ENCODE measurements at places on chromosomes 2 and 18. TPM values are rescaled to one million over a fixed set of nuclear protein-coding genes. Genes with fewer than 3 reads are reported as not detected.

DNA sequence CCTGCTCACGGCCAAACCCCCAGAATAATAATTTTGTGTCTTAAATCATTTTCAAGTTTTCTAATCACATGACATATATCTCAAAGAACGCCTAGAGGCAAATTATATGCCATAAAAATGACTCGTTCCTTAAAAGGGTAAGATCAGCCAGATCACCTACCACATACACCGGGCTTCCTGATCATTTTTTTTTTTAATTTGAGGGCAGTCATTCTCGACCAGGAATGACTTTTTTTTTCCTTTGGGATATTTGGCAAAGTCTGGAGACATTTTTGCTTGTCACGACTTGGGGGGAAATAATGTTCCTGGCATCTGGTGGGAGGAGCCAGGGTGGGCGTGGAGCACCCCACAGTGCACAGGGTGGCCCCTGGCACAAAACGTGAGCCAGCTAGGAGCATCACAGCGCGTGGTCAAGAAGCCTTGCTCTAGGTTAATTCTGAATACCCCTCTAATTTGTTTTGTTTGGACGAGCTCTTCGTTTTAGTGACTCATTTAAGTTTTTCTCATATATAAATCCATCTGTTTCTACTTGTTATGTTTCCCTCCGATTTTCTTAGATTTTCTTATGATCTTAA is 94.9 kb downstream of the TWIST2 start:
- no peak for DNase-seq

GRCh38 chr18:59242906-59243305 is 22.9 kb downstream of the GRP start:
- no peak for DNase-seq

- DNase-seq, result no peak
Measured at GRCh38 chr2:200944467-200945394, 18.7 kb downstream of the ORC2 start.

DNA sequence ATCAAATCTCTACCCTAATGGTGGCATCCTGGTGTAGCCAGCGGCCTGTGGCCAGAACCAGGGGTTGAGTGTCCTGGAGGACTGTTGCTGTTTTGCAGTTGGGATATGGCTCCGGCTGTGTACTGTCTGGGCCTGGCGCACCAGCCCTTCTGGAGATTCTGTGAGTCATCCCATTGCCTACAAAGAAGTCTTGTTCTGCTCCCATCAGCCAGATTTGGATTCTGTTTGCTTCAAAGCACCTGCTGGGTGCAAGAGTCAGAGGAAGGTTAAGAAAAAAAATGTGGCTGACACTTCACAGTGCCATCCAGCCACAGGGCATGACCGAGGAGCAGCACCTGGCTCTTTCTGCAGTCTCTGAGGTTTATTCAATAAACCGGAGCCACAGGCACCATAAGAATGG is 41.0 kb upstream of the ASAP2 start:
- no peak for DNase-seq

- no peak for DNase-seq
Measured at GRCh38 chr2:205806143-205806905, 124.0 kb downstream of the NRP2 start.

DNA sequence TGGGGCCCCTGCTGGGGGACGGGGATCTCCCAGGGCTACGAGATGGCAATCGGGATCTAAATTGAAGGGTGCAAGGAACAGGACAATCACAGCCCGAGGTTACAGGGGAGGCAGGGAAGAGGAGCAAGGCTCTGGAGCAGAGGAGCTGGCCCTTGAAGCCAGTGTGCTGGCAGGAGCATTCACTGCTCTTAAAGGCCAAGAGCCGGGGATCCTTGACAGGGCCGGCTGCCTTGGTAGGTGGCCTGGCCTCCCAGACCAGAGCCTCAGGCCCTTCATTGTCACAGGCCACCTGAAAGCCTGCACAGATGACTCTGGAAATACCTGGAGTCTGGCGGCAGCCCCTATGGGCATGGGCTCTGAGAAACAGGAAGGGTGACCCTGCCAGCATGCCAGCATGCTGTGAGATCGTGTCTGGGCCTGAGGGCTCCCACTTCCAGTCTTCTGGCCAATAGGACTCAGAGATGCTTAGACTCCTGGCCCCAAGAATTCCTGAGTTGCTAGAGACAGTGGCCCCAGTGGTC is 38.7 kb downstream of the PDIA6 start:
- no peak for DNase-seq

GRCh38 chr2:102585847-102586404 is 33.4 kb upstream of the SLC9A2 start:
- no peak for DNase-seq

DNA sequence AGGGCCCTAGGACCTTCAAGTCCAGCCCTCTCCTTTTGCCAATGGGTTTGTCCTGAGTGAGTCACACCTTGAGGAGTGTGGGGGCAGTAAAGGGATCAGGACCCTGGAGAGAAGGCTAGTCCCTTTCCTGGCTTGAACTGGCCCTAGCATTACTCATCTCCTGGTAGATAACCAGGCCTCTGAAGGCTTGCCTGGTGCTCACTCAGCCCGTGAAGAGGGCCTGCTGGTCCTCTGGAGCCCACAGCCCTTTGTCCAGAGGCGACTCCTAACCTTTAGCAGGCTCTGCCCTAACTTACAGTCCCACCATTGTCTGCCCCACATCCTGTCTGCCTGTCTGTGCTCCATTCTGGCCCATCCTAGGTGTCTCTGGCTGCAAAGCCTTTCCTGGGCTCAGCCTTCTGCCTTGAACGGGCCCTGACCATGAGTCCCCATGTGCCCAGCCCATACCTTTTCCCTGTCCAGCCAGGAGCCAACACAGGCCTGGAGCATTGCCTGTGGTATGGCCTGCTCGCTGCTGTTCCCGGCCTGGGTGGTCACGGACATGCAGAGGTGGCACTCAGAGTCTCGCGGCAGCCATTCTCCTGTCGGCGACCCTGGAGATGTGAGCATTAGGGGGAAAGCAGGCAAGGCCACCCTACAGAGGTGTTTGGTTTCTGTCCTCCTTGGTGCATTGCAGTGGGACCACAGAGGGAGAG is 5.0 kb downstream of the SFTPB start:
- no peak for DNase-seq

GRCh38 chr2:53994818-53995808 is 24.3 kb upstream of the PSME4 start:
- no peak for DNase-seq

DNA sequence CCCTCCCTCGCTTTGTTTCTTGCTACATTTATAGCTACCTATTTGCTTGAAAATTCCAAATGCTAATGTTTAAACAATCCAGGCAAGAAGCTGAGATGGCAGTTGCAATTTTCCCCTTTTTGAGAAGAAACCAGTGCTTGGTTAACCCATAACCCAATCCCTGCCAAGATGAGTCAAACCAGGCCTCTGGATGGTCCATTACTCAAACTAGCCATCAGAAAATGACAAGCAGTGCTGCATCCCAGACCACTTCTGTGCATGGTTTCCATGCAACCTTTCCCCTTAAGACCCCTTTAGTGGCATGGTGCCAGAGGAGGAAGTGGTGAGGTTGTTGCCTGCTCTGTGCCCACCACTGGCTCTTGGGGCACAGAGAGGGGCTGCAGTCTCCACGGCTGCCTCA is 131.2 kb upstream of the RMP24 start:
- DNase-seq, result no peak

DNA sequence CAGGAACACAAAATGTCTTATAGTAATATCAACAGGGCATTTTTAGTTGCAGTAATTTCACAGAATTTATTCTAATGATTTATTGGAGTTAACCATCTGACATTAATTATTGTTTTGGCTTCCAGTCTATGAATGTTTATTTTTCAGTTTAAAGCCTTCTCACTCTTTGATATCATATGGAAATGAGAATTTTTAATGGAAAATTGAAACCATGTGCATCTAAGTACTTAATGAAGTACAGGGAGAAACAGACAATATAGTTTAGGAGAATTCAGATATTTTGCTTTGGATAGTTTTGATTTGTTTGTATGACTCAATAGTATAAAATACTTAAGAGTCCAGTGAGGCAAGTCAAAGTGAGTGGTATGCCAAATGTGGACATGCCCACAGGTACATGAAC is 126.1 kb downstream of the OLA1 start:
- DNase-seq, result no peak

DNA sequence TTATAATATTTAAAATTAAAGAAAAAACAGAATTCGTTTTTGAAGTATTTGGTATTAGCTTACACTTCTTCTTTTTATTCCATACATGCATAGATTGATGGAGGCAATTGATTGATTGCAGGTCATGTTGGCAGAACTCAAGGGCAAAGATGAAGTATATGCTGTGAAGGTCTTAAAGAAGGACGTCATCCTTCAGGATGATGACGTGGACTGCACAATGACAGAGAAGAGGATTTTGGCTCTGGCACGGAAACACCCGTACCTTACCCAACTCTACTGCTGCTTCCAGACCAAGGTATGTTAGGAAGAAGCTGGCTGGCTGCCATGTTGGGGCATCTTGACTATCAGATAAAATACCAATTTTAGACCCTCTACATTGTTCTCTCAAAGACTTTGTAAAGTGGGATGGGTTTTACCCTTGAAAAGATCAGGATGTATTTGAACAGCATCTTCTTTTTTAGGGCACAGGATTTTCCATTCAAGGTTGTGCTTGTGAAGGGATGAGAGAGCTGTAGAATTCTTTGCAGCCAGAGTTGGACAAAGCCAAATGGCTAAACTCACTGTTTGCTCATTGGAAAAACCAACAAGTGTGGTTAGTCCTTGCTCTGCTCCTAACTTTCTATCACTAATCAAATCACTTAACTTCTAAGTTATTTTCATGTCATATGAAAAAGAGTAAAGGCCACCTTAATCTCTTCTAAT is 286.8 kb upstream of the EPAS1 start:
- no peak for DNase-seq

DNA sequence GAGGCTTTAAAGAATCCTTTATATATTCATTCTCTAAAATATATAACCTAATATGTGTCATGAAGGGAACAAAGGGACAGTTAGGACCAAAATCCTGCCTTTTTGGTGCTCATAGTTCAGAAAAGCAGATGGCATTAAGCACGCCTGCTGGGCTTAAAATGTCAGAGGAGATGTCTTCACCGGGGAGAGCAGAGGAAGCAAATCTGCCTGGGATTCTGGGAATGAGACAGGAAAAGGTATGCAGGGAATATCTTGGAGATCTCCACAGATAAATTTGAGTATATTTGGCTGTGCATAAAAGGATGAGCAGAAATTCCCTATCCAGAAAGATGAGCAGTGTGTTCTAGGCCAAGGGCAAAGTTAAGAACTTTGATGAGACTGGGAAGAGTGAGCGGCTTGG is 45.5 kb downstream of the FSHR start:
- DNase-seq, result no peak

DNA sequence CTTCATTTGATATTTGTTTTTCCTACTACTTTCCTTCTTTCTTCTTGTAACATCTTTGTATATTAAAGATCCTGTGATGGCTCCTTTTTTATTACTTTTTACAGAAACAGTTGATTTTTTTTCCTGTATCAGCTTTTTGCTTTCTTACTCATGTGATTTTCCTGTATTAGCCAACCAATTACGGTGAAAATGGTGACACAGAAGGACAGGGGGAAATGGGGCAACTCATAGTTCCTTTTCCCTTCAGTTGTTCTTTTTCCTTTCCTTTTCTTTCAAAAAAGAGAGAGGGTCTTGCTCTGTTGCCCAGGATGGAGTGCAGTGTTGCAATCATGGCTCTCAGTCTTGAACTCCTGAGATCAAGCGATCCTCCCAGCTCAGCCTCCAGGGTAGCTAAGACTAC is 117.8 kb downstream of the ATL2 start:
- DNase-seq, result no peak

DNA sequence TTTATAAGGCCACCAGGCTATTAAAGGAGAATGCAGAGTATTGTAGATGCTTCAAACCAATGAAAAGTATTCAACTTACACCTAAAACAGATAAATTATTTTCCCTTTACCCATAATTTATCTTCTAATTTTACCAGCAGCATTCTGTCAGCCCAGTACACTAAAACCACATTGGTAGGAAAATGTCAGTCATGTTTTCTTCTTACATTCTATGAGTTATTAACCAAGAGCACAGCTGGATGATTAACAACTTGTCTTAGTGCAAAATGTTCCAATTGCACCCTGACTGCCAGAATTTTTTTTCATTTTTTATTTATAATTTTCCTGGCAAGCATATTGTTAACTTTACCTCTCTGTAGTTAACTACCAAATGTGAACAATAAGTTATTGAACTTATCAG is 79.0 kb upstream of the WDR75 start:
- DNase-seq, result no peak

- DNase-seq, result no peak
Measured at GRCh38 chr18:73288813-73289212, 421.0 kb upstream of the NETO1 start.

DNA sequence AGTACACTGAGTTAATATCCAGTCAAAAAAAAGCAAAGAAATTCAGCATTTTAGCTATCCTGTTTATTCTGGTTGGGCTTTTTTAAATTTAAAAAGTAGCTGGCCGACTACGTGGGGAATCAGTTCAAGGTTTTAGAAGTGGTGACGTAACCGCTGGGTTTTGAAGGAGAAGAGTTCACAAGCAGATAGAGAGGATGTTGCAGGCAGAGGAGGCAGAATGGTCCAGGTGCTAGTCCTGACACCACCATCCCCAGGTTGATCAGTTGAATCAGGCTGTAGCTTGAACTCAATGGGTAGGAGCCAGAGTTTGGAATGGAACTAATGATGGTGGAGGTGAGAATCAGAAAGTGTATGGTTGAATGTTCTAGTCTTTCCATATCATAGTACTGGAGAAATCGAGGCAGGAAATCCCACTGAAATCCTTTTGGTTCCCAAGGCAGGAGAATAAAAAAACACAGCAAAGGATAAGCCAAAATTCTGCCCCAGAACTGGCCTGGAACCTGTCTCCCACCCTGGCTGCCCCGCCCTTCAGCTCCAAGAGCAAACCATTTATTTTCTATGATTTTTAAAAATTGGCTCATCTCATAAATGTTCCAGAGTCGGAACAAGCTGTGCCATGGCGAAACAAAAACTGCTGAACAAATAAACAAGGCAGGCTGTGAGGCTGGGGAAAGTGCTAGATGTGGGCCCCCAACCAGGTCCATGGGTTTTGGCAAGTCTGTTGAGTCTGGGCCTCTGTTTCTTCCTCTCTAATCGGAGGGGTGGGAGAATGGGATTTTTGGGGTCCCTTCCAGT is 44.0 kb downstream of the SLC4A1AP start:
- DNase-seq, result no peak

The ANKRD53 gene
- not detected for total RNA-seq

The UGT1A1 gene
- 3.1 TPM for total RNA-seq

The CYB5A gene
- 18.1 TPM for total RNA-seq

The KDM3A gene
- 46.2 TPM for total RNA-seq

The IFT172 gene
- total RNA-seq, result 21.4 TPM

The CLEC4F gene
- total RNA-seq, result not detected

The CELF4 gene
- 5.3 TPM for total RNA-seq

The ABCG8 gene
- 0.96 TPM for total RNA-seq

The G6PC2 gene
- 0.24 TPM for total RNA-seq

The SKOR2 gene
- total RNA-seq, result 0.48 TPM

All from umbilical cord (tissue), 2 donors.